Upper lobe of right lung (tissue), 1 donor: ENCODE measurements at places on chromosomes 7 and 10. TPM values are rescaled to one million over a fixed set of nuclear protein-coding genes. Genes with fewer than 3 reads are reported as not detected.

Gene EPHB6
- total RNA-seq, result 12.8 TPM

Gene NAT16
- total RNA-seq, result not detected

Gene TMEM225B
- 1.0 TPM for total RNA-seq

Gene WNT2
- 12.9 TPM for total RNA-seq

Gene CPXM2
- total RNA-seq, result 9.7 TPM

Gene AGBL3
- total RNA-seq, result 3.9 TPM

Gene PNLIPRP2
- not detected for total RNA-seq

Gene ACHE
- total RNA-seq, result 2.9 TPM

Gene TMEM178B
- 1.4 TPM for total RNA-seq

Gene MET
- 69.6 TPM for total RNA-seq
